ENCODE measurements at places on chromosomes 3 and 15.

DNA sequence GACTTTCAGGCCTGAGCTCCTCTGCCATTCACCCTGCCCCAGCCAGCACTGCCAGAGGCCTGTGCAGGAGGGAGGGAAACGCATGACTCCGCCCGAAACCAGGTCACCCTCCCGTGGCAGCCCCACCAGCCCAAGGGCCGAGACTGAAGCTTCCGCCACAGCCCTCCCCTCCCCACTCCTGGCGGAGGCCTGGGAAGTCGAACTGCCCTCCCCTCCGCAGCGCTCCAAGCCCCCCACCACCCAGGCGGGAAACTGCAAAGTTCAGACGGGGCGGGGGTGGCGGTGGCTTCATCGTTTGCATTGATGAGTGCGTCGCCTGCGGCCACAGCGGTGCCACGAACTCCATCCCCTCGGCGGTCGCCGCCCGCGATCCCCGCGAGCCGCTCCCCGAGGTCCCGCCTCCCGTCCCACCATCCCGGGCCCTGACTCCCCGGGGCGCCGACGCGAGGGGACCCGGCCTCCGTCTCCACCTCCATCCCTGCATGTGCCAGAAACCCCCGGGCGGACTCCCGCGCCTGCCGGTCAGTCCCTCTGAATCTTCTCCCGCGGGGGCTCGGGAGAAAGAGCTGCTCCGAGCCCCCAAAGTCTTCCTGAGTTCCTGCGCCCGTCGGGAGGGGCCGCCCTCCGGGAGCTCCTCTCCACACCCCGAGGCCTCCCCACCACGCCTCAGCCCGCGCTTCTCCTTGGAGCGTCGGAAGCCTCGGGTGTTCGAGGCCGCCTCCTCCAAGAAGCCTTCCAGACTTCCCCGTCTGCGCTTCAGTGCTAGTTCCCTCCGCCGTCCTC lies 698 bp downstream of the MELTF start:
- no peak for DNase-seq

- DNase-seq: no peak
Observed at GRCh38 chr3:108518895-108519294, 8.5 kb upstream of the MYH15 start.

DNA sequence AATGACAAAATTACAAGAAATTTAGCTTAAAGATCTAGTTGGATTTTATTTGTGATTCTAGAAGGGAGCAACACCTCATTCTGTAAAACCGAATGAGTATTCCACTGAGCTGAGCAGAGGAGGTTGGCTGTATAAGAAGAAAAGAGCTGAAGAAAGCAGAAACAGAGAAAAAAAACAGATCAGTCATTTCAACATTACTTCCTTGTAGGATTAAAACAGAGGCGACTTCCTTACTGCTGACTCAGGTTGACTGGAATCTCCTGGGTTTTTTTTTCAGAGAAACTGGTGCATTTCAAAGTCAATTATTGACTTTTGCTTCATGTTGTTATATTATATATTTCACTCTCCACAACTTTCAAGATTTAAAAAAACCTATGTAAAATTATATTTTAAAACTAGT lies 368.1 kb upstream of the UBE2E2 start:
- peak; percentile 53 for DNase-seq

GRCh38 chr15:65196637-65197336 lies 11.6 kb upstream of the CLPX start:
- no peak for DNase-seq

GRCh38 chr3:15269091-15269989 lies 63.0 kb downstream of the SH3BP5 start:
- peak; percentile 91 for DNase-seq

- DNase-seq: no peak
Observed at GRCh38 chr3:99881121-99881524, 63.5 kb downstream of the CMSS1 start.

GRCh38 chr3:141235661-141236171 lies 4.1 kb downstream of the PXYLP1 start:
- DNase-seq: peak; percentile 16

DNA sequence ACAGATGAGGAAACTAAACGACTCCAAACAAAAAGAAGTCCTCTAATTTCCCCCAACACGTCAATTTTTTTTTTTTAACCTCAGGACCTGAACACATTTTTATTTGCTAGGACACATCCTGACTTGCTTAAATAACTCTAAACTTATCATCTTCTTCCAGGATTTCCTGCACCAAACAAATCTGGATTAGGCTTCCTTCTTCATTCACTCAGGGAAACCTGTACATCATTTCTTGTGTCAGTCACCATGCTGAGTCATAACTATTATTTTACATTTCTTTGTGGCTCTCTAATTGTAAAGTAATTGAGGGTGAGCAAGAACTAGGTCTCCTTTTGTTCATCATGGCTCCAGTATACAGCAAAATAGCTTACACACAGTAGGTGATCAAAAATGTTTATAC lies 433.4 kb upstream of the GBE1 start:
- no peak for DNase-seq

DNA sequence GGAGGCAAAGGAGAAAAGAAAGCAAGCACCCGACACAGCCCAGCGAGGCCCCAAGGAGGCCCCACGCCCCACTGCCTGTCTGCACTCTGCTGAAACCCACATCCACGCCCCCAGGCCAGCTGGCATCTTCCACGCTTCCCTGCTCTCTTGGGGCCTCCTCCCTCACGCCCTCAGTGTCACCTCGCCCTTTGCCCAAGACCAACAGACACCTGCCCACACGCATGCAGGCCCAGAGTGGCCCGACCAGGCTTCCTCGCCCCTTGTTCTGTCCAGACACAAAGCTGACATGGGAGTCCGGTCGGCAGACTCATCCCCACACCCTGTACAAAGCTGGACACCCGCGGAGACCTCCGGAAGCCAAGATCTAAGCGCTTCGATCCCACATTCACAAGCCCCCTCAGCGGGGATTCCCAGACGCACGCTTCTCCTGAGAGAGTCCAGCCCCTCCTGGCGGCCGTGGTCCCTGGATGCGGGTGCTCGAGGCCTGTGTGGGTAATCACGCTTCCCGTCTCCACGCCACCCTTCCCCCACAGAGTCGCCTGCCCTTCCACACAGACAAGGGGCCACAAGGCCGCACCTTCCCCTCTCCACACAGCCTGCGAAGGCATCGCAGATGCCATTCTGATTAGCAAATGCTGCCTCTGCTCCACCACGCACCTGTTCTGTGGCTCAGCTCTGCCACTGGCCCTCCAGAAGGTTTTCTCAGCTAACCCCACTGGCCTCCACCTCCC lies 176.6 kb downstream of the XXYLT1 start:
- DNase-seq: no peak

DNA sequence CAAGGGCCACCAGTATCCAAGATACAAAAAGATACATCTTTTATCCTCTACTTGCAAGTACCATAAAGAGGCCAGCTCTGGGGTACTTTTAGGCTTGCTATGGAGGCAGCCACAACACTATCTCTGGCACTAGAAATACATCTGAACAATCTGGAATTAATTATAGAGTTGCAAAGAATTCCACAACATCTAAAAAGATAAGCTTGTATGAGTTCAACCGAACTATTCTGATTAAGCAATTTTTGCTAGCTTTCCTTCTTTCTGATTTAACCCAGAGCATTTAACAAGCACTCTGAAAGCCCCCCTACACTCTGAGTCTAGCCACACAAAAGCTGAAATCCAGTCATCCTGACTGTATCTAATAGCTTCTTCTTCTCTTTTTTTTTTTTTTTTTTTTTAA lies 95.4 kb downstream of the FRMD5 start:
- no peak for DNase-seq

DNA sequence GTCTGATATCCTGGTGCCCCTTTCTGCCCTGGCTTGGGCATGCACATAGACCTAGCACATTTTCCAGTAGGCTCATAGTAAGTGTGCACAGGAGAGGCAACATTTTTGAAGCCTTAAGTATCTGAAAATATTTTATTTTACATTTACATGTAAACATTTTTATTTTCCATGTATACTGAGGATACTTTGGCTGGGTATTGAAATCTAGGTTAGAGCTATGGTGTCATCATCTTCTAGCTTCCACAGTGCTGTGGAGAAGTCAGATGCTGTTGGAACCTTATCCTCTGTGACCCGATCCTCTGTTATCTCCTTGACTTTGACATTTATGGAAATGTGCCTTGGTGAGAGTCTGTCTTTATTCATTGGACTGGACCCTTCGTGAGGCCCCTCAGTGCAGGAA lies 74.1 kb downstream of the PLXNA1 start:
- DNase-seq: no peak

DNA sequence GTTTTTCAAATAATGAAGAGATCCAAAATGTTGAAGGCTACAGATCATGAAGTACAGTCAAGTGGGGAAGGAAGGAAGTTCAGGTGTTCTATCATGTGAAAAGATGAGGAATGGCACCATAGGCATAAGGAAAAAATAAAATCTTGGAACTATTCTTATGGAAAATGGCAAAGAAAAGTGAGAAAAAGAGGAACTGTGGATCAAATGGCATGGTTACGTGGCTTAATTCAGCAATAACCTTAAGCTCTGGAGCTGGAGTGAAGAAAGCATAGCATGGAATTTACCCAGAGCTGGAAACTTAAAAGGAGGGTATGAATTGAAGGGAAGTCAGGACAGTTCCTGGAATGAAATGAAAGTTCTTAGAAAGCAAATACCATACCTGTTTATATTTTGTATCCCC lies 14.4 kb downstream of the ETFA start:
- DNase-seq: no peak

GRCh38 chr15:67097930-67098740 lies 32.7 kb downstream of the SMAD3 start:
- DNase-seq: no peak

GRCh38 chr3:61628636-61629035 lies 67.3 kb downstream of the PTPRG start:
- no peak for DNase-seq

GRCh38 chr3:2599471-2599870 lies 500.8 kb downstream of the CNTN4 start:
- DNase-seq: no peak

DNA sequence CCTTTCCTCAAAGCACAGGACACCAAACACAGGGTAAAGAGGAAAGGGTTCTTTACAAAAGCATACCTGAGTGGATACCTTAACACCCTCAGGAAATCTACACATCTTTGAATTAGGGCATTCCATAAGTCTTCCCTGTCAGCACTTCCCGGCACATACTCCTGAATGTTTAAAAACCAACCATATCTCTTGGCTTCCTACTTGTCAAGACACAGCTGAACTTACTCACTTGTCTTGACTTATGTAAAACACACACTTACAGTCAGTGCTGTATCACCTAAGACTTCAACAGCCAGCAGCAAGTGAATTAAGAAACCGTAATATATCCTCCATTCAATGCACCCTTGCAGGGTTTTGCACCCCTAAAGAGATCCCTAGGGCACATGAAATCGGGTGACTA lies 17.5 kb downstream of the IL1RAP start:
- no peak for DNase-seq

DNA sequence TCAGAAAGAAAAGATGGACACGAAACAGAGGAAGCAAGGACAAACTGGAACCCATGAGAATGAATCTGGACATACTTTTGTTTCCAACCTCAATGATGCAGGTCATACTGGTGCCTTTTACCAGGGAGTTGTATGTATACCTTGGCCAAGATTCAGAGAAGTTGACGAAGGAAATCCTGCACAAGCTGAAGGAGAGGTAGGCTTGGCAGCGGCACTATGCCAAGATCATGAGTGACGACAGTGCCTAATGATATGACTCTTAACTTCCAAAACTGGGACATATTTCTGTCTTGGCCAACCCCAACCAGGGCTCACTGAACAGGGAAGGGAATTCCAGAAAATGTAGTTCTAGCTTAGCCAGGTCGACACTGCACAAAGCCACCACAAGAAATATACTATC lies 149.2 kb upstream of the SLCO3A1 start:
- no peak for DNase-seq

Data from LoVo (cell line).